ENCODE measurements at places on chromosomes 5 and 9.

- DNase-seq: no peak
These were observed 69.9 kb downstream of the PLPPR1 start for GRCh38 chr9:101098392-101098791.

DNA sequence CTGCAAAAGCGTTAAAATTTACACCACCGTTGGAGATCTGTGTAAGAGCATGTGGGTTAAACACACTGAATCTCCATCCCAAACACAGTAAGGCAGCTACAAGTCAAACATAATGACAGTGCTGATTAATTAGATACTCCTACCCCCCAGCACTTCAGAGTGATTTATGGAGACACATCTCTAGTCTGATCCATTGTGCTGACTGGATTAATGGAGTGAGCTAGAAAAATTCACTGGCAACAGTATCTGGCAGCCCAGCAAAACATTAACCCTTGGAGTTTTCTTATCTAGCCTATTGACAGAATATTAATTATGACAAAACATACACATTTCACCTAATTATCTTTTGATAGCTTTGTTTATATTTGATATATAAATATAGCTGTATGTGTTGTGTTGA lies 188.6 kb upstream of the ISL1 start:
- DNase-seq: no peak

DNA sequence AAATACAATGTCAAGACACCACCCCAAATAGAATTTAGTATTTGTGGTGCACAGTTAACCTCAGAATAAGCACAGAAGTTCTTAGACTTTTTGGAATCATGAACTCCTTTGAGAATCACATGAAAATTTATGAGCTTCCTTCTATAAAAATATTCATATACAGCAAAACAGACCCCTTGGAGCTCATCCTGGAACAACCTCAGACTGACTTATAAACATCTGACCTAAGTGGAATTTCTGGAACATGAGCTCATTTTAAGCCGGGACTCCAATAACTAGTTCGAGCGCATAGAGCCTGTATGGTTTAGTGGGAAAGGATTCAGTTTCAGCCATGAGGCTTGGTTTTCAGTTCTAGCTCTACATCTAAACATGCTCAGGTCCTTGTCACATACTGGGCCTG lies 192.3 kb downstream of the DEPDC1B start:
- DNase-seq: no peak

- DNase-seq: no peak
These were observed 56.2 kb upstream of the ANKRD33B start for GRCh38 chr5:10507575-10508096.

DNA sequence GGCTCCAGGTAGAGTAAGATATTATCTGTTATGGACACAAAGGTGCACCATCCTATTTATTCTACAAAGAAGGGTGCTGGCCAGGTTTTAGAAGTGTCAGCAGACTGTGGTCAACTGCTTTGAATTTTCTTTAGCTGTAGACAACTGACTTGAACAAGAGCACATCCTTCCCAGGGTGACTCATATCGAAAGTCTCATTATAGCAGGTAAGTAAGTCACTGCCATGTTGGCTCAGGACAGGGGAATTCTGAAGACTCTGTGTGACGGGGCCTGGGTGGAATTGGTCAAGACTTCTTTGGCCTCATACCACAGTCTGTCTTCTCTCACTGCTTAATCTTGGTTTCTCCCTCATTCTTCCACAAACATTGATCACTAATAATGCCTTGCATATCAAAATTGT lies 214.5 kb upstream of the CDH9 start:
- DNase-seq: no peak

GRCh38 chr9:109831998-109832658 lies 52.1 kb downstream of the PALM2AKAP2 start:
- DNase-seq: no peak

DNA sequence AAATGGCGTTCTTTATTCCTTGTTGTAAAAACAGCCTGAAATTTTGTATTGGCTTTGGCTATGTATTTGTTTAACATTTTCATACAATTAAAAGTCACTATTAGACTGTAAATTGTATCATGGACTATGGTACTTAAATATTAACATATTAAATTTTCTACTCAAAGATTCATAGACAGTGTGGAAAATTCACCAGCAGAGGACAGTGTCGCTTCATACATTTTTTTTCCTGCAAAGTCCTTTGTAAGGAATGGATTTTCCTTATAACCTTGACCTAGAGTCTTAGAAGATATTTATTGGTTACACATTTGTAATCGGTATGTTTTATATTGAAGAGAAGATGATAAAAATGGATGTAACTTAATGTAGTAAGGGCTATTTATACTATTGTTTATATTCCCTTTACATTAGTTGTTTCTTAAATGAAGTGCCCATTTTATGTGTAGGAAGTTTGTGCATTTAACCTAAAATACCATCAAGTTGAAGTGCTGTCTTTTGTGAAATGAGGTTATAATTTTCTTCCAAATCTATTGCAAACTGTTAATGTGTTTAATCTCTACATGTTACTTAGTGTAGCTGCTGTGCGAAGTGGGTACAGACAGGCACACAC lies 150.1 kb downstream of the KDM4C start:
- peak; percentile 48 for DNase-seq

GRCh38 chr9:127567730-127568617 lies 44.1 kb upstream of the STXBP1 start:
- no peak for DNase-seq

DNA sequence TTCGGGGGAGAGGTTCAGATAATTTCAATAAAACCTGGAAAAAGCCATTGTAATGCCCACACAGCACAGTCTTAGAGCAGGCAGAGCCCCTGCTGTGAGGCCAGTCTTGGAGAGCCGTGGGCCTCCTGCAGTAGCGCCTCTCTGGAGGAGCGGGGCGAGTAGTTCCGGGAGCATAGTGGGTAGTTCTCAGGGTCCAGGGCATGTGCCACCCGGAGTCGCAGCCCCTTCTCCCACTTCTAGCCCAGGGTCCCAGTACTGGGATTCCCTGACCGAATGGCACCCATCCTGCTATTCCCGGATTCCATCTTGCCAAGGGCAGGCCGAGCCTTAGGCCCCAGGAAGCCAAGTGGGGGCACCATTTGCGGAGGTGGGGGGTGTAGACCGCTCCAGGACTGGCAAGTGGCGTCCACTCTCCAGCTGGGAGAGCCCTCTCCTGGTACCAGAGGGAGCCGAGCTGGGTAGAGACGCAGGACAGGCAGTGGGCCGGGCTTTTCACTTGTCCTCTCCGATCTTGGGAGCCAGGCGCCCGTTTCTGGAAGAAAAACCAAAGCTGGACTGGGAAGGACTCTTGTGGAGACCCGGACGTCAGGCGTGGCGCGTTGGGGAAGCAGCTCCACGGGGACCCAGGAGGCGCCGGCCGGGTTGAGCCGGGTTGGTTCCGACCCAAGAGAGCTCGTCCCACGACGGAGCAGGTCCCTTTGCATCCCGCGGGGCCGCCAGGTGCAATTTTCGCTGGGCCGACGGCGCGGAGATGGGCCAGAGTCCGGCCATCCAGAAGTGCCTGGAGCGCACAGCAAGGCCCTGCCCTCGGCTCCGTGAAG lies 12.1 kb downstream of the PROP1 start:
- DNase-seq: no peak

GRCh38 chr9:120490888-120491595 lies 88.9 kb downstream of the CDK5RAP2 start:
- DNase-seq: no peak

DNA sequence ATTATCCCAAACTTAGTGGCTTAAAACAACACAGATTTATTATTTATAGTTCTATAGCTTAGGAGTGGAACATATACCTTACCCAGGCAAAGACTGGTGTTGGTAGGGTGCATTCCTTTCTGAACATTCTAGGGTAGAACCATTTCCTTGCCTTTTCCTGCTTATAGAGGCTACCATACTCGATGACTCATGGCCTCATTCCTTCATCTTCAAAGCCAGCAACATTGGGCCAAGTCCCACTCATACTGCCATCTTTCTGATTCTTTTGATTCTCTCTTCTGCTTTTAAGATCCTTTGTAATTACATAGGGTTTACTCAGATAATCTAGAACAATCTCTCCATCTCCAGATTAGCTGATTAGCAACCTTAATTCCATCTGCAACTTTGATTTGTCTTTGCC lies 452.7 kb upstream of the KLF4 start:
- DNase-seq: no peak

DNA sequence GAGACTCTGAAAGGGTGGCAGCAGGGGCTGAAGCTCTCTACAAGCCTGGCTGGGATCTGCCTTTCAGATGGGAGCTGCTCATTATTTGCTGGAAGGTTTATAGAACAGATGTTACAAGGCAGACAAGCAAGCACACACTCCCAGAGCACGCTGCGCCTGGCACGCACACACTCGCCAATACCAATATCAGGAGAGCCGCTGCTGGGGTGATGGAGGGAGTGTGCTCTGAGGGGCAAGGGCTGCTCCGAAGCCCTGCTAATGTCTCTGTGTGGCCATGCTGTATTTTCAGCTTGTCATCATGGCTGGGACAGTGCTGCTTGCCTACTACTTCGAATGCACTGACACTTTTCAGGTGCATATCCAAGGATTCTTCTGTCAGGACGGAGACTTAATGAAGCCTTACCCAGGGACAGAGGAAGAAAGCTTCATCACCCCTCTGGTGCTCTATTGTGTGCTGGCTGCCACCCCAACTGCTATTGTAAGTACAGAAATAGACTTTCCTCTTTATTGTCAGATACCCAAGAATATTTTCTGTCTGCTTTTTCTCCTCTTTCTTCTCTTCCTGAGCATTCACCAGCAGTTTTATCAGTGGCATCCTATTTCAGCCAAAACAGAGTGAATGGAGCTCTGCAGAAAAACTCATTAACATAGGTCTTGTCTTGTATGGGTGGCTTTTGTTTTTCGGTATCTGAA lies 115.1 kb downstream of the BAAT start:
- no peak for DNase-seq

Measured in NCI-H2081 (cell line).